ENCODE measurements at places on chromosomes 6 and 20.

GRCh38 chr6:2916158-2916925 lies 13.2 kb upstream of the SERPINB9 start:
- no peak for DNase-seq

DNA sequence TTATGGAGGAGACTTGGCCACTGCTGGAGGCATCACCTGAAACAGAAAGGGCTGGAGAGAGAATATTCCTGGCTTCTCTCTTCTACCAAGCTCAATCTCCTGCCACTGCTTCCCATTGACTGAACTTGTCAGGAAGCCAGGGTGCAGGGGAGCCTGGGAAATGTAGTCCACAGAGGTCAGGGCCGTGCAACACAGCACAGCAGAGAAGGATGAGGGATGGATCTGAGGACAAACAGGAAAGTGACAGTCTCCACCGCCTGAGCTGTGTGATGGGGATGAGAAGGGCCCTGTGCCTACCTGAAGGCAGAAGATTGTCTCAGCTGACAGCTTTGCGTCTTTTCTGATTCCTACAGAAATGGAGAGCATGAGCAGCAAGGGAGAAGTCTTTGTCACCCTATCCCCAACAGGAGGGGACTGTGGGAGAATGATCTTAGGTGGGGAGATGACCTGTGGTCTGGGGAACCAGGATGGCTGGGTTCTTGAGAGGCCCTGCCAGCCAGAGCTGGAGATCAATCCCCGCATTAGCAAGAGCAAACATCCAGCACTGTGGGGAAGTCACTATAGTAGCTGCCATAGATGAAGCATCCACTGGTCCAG lies 114.2 kb downstream of the SNX5 start:
- DNase-seq = no peak

- no peak for DNase-seq
Observed at GRCh38 chr6:119749335-119749734, 399.8 kb upstream of the MAN1A1 start.

GRCh38 chr20:11352041-11352440 lies 565.7 kb upstream of the BTBD3 start:
- peak; percentile 47 for DNase-seq

- DNase-seq = no peak
Observed at GRCh38 chr6:54428431-54428830, 120.2 kb downstream of the TINAG start.

GRCh38 chr20:45983279-45983743 lies 11.3 kb upstream of the ZNF335 start:
- DNase-seq = no peak

GRCh38 chr6:71268735-71269437 lies 19.7 kb upstream of the OGFRL1 start:
- DNase-seq = no peak

GRCh38 chr6:158023597-158023939 lies 41.9 kb downstream of the SYNJ2 start:
- DNase-seq = no peak

- no peak for DNase-seq
Observed at GRCh38 chr20:10622657-10623418, 51.0 kb downstream of the JAG1 start.

- no peak for DNase-seq
Observed at GRCh38 chr6:81962198-81962597, 209.7 kb upstream of the TENT5A start.

GRCh38 chr20:54199721-54200176 lies 8.1 kb upstream of the PFDN4 start:
- DNase-seq = peak; percentile 78

DNA sequence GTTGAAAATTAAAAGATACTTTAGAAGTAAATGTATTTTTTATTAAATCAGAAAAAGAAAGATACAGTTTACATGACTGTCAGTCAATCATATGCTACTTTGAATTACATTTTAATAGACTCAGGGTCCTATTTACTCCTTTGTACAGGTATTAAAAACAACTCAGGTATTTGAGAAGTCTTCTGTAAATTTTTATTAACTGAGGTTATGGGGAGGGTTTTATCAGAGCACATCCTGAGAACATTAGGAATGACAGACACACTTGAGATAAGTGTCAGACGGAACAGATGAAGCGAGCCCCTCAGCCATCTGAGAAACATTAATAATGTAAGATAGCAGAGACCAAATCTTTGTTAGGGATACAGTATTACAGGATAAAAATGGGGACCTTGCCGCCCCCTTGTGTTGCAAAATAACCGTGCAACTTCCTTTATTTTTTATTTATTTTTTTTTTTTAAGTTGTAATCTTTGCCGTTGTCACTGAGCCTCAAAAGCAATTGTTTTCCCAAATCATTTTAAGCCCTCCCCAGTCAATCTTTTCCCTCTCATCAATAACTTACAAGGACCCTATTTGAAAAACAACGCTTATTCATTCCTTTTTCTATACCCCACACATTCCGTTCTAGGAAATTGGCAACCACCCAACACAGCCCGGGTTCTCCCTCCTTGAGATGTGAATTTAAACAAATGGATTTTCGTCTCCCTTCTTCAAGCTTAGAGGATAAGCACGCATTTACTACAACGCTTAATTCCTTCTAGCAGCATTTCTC lies 126.7 kb downstream of the BCAS1 start:
- DNase-seq = no peak

GRCh38 chr20:13009682-13010406 lies 1.1 kb downstream of the SPTLC3 start:
- no peak for DNase-seq

GRCh38 chr6:26056583-26057350 lies 30.5 kb upstream of the HFE start:
- peak; percentile 79 for DNase-seq

GRCh38 chr20:23268792-23269354 lies 81.7 kb upstream of the NXT1 start:
- no peak for DNase-seq

GRCh38 chr6:168169624-168170023 lies 90.6 kb upstream of the FRMD1 start:
- DNase-seq = no peak

DNA sequence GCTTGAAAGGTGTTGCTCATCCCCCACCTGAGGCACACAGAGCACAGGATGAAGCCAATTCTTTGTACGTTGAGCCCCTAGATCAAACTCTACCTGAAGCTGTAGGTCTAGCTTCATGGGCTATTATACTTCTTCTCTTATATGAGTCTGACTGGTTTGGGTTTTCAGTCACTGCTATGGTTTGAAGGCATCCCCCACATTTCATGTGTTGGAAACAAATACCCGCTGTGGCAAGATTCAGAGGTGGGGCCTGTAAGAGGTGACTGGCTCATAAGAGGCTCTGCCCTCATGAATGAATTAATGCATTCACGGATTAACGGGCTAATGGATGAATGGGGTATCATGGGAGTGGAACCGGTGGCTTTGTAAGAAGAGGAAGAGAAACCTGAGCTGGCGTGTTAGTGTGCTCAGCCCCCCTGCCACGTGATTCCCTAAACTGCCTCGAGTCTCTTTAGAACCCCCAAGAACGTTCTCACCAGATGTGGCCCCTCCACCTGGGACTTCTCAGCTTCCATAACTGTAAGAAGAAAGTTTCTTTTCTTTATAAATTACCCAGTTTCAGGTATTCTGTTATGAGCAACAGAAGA lies 39.2 kb downstream of the PREX1 start:
- DNase-seq = no peak

DNA sequence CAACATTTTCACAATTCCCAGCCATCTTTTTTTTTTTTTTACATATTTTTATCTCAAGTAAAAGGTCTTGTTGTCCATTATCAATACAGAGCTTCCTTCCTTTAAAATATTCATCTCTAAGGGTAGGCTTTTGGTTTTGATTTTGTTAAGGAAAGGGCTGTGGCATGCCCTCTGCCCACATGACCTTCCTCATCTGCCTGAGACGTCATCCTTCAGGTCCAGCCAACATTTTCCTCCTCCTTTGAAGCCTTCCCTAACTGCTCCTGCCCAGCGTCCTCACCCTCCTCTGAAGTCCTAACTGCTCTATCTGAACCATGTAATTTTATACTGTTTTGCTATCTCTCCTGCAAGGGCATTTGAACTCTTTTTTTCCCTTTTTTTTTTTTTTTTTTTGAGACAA lies 73.9 kb upstream of the TGM3 start:
- no peak for DNase-seq

DNA sequence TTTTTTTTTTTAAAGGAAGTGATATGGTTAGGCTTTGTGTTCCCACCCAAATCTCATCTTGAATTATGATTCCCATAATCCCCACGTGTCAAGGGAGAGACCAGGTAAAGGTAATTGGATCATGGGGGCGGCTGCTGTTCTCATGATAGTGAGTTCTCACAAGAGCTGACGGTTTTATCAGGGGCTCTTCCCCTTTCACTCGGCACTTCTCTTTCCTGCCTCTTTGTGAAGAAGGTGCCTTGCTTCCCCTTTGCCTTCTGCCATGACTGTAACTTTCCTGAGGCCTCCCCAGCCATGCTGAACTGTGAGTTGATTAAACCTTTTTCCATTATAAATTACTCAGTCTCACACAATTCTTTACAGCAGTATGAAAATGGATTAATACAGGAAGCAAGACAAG lies 64.3 kb downstream of the ZFP64 start:
- no peak for DNase-seq

- DNase-seq = no peak
Observed at GRCh38 chr20:33814238-33814712, 3.1 kb downstream of the CHMP4B start.

Measured in NCI-H1417 (cell line).